ENCODE measurements at places on chromosomes 4 and X.

GRCh38 chrX:1493412-1493811 is 40.7 kb upstream of the ASMTL start:
- no peak for DNase-seq

DNA sequence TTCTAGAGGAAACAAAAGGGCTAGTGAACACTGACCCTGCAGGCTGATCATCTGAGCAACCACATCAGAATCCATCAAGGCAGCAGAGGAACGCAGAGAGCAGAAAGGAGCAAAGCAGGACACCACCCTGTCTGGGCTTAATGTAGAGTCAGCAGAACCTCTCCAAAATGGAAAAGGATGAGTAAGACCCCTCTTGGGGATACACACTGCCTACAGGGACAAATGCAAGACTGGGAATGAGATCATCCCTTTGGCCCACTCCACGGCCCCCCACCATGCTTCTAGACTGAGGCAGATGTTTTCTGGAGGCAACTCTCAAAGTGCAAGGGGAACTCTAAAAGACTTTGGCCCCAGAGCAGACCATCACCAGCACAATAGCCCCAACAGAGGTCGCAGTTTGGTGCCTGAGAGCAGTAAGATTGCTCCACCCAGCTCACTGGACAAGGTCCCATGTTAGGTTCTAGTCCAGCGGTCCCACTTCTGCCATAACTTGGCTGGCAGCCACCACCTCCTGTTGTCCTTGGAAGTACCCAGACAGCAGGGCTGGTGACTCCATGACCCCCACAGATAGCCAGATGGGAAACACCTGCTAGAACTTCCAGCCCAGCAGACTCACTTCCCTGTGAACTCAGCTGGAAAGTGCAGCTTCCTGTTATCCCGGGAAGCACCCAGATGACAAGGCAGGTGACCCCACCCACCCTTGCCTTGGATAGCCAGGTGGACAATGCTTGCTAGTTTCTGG is 372.7 kb downstream of the INPP4B start:
- no peak for DNase-seq

GRCh38 chr4:81038636-81039350 is 8.3 kb downstream of the BMP3 start:
- no peak for DNase-seq

- DNase-seq: no peak
These were observed 131.7 kb downstream of the EPHA5 start for GRCh38 chr4:65538571-65538970.

DNA sequence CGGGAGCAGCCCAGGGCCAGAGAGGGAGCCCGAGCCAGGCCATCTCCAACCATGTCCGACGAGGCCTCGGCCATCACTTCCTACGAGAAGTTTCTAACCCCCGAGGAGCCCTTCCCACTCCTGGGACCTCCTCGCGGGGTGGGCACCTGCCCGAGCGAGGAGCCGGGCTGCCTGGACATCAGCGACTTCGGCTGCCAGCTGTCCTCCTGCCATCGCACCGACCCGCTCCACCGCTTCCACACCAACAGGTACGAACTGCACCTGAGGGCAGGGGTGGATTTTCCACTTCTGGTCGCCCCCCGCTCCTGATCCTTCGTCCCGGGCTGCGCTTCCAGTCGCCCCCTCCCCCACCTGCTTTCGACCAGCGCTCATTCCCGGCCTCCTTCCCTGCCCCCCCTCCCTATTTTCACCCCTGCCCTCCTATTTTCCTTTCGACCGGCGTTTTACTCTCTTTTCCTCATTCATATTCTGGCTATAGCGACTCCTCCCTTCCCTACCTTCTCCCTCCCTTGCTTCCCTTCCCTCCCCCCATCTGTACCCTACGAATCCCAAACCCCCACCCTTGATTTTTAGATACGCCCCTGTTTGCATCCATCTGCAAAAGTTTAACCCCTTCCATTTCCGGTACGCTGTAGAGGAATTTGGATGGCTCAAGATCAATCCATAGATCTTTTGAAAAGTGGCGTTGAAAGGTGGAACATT is 633 bp downstream of the FAM199X start:
- no peak for DNase-seq

DNA sequence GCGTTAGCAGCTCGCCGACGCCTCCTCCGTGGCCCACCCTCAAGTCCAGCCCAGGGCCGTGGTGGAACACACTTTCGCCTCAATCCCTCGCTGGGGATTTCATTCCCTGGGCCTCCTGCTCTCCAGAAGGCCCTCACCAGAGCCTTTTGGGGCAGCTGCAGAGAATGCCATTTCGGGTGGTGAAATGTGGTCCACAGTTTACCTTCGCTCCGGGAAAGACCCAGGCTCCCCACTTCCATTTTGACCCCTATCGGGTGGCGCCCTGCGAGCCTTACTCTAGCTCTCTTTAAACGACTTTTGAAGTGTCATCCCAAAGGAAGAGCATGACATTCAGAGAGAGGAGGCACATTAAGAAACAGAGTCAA is 496 bp downstream of the SH2D1A start:
- no peak for DNase-seq

All from hypothalamus (tissue), 51 donors.